B cell (primary cell): ENCODE measurements at places on chromosomes 7 and 10.
A peak's percentile ranks its signal among the peaks of the same experiment; 100 is the strongest.

DNA sequence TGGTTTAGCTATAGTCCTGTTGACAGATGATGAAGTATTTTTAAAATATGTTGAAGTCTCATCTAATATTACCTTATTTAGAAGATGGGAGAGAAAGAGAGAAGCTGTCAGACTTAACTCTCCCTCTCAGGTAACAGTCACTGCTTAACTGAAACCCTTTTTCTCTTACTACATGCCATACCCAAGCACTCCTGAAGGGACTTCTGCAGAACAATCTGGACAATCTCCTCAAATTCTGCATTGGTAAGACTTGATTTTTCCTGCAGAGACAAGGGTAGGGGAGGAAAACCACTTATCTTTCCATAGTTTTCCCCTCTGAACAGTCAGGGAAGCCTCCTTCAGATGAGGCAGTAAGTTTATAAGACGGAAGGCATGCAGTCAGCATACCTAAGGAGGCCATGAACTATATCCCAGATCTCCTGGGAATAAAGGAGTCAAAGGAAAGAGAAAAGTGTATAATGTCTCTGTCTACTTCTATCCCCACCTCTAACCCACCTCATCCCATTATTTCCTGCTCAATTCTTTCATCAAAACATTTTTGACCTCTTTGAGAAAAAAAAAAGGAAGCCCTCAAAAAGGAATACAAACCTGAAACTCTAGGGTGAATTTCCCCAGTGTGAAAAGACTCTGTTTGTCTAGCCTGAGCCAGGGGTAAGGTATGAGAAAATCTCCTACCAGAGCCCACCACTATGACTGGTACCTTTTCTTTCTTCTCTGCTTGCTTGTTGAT is 9.4 kb downstream of the ZCWPW1 start:
- no peak for DNase-seq

DNA sequence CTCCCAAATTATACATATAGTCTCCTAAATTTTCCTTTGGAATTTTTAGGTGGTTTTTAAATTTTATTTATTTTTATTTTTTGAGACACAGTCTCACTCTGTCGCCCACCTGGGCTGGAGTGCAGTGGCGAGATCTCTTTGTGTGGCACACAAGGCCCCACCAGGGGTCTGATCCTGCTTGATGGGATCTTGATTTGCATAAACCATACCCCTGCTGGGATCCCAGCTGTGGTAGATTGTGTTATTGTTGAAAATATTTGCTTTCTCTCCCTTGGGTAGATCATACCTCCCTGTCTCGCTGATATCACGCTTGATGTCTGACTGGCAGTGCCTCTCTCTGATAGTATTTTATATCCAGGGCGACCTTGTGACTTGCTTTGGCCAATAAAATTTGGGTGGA is 5.6 kb upstream of the MUC3A start:
- DNase-seq = no peak

DNA sequence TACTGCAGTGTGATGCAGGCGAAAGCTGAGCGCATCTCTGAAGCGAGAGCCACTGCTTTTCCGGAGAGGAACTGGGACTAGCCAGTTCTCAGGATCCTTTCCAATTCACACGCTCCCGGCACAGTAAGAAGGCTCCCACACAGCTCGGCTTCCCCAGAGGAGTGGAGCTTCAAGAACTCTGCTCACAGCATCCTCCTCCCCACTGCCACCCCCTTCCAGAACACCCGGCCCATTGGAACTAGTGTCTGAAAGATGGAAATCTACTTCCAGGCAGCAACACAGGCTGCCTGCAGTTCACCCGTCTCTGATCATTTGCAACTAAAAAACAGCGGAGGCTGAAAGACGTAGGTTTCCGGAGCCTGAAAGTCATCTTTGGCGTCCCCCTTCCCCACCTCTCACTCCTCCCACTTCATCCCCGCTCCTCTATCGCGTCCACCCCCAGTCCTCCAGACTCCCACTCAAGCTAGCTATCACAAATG is at the start of gene DGKB:
DGKB (minus strand) TSS at position 163 of the 479 bp plus-strand sequence.
- no peak for DNase-seq

- peak; percentile 83 for DNase-seq
These were observed 32.1 kb downstream of the JCAD start for GRCh38 chr10:30027057-30028005.

DNA sequence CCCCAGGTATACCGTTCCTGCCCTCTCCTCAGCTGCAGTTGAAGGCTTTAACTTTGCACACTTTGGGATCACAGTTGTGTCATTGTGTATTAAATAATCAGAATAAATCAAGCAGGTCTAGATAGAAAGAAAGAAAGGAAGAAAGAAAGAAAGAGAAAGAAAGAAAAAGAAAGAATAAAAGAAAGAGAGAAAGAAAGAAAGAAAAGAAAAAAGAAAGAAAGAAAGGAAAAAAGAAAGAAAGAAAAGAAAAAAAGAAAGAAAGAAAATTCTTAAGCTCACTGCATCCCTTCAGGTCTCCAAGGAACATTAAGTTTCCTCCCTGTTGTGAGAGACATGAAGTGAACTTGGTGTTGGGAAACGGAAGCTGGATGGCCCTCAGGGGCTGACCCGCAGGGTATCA is 17.2 kb upstream of the TRIM24 start:
- no peak for DNase-seq

- no peak for DNase-seq
These were observed 28.3 kb upstream of the FXYD4 start for GRCh38 chr10:43343126-43343525.

- no peak for DNase-seq
These were observed 22.0 kb downstream of the ADRA2A start for GRCh38 chr10:111098679-111099437.

GRCh38 chr7:55140941-55141278 is 122.1 kb downstream of the EGFR start:
- DNase-seq = no peak

DNA sequence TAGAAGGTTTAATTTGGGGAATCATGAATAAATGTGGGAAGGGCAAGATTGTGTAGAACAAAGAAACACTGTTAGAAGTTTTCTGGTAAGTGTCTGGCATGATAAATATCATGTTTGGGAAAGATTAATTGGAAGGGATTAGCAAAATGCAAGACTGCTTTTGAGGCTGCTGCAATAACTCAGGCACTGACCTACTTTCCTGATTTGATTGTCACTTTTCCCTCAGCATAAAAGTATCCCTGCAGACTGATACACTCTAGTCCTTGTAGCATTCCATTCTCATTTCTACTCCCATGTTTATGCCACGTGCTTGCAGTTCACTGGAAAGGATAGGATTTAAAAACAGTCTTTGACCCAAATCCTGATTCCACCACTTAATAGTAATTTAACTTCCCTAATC is 303.3 kb upstream of the SEMA3A start:
- no peak for DNase-seq

GRCh38 chr10:77357185-77357584 is 280.4 kb downstream of the KCNMA1 start:
- DNase-seq = no peak

DNA sequence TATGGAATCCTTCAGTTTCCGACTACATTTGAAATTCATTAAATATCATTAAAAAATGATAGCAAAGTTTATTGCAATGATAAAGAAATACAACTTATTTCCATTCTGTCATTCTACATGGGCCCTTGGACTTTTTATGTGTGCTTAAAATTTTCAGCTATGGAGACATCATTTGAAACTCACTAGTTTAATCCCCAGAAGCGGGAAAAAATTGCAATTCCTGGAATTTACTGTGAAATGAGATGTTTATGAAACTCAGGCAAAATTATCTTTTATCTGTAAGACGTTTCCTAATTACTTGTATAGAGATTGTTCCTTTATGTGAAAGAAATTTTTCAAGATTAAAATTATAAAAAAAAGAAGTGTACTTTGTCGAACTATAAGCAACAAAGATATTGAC is 213.4 kb downstream of the PARD3 start:
- no peak for DNase-seq

DNA sequence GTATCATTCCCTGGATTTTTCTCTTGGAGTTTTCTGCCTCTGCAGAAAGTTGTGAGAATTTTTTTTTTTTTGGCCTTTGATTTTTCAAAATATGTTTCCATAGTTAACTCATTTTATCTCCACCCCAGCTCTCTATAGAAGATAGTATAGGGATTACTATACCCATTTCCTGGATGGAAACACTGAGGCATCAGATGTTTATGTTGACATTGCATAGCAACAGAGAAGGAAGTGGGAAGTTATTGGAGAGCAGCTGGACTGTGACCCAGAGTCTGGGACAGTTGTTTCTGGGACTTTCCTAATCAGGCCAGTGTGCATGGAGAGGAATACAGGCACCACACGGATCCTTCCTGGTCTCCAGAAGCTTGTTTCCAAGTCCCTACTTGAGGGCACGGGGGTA is 158.0 kb downstream of the CDH23 start:
- DNase-seq = no peak

DNA sequence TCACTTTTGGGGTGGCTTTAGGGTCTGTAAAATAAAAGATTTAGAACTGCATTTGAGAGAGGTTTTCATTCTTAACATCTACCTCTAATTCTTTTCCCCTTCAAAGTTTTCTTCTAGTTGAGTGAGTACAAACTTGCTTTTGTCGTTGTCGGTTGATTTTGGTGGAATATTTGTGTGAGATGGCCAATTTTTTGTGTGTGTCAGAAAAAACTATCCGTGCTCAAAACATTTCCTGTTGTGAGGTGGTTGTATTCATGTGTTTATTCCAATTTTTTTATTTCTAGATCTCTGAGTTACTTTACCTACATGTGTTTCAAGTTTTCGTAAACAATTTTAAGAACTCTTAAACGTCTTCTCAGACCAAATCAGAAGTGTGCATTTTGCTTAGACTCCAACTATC is 1.6 kb downstream of the AHR start:
- DNase-seq = no peak

DNA sequence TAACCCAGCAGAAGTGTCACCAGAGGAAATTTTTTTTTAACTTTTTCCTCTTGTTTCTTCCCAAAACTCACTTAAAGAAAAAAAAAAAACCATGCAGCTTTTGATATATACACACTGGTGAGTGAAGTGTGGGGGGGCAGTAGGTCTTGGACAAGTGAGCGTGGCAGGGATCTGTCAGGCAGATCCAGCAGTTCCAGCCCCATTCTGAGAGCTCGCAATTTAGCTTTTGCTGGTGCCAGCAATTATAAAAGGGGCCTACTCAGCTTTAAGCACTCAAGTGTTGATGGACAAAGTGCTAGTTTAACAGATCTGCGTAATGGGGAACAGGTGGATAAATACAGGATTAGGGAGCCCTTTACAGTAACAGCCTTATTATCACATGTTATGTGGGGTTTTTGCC is 619.2 kb upstream of the GALNT17 start:
- no peak for DNase-seq

DNA sequence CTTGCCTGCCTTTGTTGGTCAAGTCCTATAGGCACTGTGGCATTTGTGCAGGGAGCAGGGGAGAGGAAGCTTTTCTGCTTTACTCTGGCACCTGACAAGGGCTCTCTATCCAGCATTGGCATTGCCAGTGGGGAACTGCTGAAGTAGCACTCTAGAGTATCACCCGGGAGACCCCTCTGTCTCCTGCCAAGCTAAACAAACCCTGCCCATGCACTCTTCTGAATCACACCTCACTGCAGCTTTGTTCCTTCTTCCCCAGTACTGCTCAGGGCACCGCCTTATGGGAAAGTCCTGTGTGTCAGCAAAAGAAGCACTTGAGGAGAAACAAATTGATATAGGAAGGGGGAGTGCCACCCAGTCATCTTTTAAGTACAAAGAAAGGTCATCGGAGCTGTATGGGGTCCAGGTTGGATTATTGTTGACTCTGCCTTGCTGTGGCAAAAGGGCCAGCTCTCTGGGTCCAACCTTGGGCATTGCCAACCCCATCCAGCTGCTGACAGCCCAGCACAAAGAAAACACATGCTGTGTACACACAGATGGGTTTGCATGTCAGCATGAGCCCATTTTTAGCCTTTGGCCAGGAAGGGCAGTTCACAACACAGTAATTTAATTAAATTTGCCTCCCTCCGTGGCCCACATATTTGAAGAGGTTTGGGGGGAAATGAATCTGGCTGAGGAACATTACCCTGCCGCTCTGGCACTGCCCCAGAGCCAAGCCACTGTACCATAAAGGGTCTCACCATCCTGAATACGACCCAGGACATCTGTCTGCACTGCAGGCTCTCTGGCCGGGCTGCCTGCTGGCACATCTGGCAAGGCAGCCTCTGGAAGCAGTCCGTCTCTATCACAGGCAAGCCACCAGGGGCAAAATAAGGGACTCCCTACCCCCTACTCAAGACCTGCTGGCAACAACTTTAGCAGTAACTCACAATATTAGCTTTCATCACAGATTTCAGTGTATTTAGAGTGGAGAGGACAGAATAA is 13.1 kb downstream of the LRRC4 start:
- no peak for DNase-seq

- DNase-seq = no peak
These were observed 28.8 kb downstream of the CNOT4 start for GRCh38 chr7:135480966-135481597.

GRCh38 chr10:128570319-128570995 is 444.2 kb upstream of the MKI67 start:
- DNase-seq = no peak

DNA sequence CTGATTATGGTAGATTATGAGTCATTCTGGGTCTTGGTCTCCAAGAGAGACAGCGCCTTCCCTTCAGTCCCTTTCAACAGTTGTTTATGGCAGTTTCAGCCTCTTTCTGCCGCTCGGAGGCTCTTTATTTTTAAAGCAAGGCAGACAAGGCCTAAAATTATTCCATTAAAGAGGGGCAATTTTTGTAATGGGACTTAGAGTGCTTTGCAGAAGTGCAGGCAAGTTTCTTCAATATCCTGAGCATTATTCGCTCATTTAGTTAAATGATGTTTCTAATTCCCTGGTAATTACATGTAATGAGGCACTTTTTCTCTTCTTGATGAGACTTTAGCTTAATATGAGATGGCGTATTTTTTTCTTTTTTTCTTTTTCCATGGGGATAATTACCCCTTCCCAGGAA is 33.6 kb downstream of the BUB3 start:
- no peak for DNase-seq

- no peak for DNase-seq
These were observed 16.0 kb upstream of the GALNTL5 start for GRCh38 chr7:151940048-151940811.

DNA sequence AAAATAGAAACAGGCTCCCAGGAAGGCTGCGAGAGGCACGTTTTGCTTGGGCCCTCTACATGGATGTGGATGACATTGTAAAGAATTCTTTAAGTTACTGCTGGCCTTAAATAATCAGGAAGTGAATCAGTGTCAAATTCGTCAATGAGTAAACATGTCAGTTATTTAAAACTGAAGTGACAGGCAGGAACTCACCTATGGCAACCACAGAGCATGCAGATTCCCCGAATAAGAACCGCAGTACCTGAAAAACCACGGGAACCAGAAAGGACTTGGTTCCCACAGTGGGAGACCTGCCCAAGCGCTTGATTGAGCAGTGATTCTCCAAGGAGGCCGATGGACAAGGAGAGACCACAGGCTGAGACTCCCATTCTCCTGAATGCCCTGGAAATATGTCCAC is 351.2 kb upstream of the AKR1E2 start:
- no peak for DNase-seq

GRCh38 chr7:7869651-7870050 is 98.9 kb upstream of the GLCCI1 start:
- no peak for DNase-seq

GRCh38 chr7:144821067-144821466 is 14.8 kb downstream of the TPK1 start:
- no peak for DNase-seq
